Ureter (tissue), 1 donor: ENCODE measurements at places on chromosomes 1 and 21. TPM values are rescaled to one million over a fixed set of nuclear protein-coding genes. Genes with fewer than 3 reads are reported as not detected.

The DNAJC6 gene
- 3.4 TPM for total RNA-seq

- no peak for DNase-seq
Measured at GRCh38 chr1:94672934-94673333, 131.4 kb upstream of the F3 start.

GRCh38 chr1:93588206-93588605, 93.4 kb downstream of the BCAR3 start:
- no peak for DNase-seq

GRCh38 chr1:15011160-15011559, 142.4 kb upstream of the TMEM51 start:
- no peak for DNase-seq

DNA sequence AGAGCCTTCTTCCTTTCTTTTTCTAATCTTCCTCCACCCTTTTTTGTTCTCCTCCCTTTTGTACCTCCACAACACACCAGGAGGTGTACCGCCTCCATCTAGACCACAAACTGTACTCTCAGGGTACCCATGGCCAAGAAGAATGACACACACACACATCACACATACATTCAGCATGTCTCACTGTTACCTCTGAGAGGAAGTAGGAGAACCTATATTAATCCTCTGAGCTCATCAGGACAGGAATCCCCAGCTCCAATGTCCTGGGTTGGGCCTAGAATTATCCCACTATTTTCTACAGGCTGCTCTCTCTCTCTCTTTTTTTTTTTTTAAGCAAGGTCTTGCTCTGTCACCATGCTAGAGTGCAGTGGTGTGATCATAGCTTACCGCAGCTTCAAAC, 36.7 kb downstream of the ATP2B4 start:
- no peak for DNase-seq

The DEGS1 gene
- total RNA-seq, result 30.9 TPM

DNA sequence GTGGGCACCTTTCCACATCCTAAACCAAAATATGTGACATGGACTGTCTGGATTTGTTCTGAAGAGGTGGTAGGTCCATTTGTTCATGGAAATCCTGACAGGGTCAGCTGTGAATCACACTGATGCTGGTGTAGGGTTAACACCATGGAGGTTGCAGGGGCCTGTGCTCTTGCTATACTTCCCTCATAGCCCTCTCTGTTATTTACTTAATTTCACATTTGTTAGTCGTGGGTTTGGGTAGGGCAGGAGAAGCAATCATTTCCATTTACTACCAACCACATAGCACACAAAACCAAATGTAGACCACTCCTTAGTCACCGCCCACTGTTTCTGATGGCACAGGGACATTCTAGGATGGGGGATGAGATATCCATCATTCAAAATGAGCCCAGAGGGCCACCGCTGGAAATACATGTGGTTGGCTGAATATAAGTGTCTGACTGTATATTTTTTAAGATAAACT, 61.8 kb upstream of the POU2F1 start:
- no peak for DNase-seq

GRCh38 chr1:21378705-21379494, 61.0 kb upstream of the NBPF3 start:
- peak; percentile 62 for DNase-seq

The S100A7A gene
- not detected for total RNA-seq

The RGS8 gene
- not detected for total RNA-seq

DNA sequence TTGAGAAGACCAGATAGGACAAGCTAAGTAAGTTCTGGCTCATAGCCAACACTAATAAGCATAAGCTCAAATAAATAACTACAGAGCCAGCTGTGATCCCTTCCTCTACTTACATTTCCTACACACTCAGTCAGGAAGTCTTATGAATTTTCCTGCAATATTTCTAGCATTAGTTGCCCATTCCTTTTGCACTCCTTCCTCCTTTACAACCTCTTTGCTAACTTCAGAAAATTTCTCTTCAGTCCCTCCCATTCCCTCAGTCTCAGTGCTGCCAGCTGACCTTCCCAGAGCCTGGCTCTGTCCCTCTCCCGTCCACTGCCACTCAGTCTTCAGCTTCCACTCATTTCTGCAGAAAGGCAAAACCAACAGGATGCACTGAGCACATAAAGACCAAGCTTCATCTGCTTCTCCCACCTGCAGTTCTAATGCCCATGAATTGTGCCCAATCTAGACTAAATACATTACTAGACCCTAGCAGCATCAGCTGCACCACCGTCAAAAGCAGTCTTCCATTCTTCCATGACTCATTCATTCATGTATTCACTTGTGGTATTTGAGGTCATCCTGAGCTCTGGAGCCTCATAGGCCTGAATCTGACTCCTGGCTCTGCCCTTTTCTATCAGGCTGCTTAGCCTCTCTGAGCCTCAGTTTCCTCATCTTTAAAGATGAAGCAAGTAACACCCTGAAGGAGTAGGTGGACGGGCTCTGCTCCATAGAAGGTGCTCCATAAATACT, 54.6 kb upstream of the SIPA1L2 start:
- no peak for DNase-seq

- DNase-seq, result no peak
Measured at GRCh38 chr1:158053276-158053675, 59.8 kb downstream of the KIRREL1 start.

- DNase-seq, result no peak
Measured at GRCh38 chr1:93177991-93178390, 2.2 kb downstream of the TMED5 start.

DNA sequence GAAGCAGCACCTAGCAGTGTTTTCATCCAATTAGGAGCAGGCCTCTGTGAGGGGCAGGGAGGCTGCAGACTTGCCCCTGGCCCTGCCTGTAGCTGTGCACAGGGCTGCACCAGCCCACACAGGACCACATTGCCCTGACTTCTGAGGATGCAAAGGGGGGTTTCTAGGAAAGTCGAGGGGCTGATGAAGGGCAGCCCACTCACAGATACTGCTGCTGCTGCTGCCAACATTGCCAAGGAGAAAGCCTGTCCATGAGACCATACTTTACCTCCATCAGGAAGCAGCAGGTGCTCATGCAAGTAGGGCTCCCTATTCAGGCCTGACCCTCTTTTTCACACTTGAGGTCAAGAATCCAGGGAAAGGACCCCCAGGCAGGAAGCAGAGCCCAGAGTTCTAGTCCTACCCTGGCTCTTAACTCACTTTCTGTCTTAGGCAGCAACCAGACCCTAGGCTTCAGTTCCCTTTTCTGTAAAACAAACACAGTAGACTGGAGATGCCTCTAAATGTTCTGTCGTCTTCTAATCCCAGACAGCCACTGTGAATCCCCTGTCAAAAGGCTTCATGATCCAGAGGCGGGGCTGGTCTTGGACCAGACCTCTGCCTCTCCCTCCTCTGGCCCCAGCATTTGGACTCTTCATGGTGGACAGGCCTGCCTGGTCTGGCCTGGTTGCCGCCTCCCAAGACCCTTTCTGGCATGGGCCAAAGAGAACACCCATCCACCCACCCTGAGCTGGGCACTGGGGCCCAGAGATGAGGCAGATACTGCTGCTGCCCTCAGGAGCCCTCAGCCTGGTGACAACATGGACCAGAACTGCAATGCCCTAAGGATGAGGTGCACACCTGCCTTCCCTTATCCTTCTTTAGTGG, 120.2 kb downstream of the GLIS1 start:
- peak; percentile 14 for DNase-seq

- DNase-seq, result no peak
Measured at GRCh38 chr1:80083892-80084291, 1077.4 kb upstream of the ADGRL4 start.

The TNNI3K gene
- total RNA-seq, result 4.7 TPM

The ARHGEF10L gene
- 166 TPM for total RNA-seq

The VANGL2 gene
- total RNA-seq, result 12.7 TPM

DNA sequence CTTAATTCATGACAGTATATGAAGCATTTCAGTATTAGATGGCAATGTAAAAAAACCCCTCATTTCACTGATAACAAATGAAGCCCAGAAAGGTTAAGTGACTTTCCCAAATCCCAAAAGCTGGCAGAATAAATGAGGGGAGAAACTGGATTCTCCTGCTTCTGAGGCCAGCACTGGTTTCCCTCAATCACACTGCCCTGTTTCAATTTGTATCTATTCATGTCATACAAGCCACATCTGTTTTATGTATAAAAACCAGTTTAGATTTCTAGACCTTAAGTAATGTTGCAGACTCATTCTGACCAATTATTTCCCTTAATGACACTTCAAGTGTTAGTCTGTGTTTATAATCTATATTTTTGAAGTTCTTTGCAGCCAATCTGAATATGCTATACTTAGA, 16.8 kb downstream of the PLPPR4 start:
- DNase-seq, result no peak

The SLC22A15 gene
- 10.3 TPM for total RNA-seq

The CHIA gene
- total RNA-seq, result not detected

DNA sequence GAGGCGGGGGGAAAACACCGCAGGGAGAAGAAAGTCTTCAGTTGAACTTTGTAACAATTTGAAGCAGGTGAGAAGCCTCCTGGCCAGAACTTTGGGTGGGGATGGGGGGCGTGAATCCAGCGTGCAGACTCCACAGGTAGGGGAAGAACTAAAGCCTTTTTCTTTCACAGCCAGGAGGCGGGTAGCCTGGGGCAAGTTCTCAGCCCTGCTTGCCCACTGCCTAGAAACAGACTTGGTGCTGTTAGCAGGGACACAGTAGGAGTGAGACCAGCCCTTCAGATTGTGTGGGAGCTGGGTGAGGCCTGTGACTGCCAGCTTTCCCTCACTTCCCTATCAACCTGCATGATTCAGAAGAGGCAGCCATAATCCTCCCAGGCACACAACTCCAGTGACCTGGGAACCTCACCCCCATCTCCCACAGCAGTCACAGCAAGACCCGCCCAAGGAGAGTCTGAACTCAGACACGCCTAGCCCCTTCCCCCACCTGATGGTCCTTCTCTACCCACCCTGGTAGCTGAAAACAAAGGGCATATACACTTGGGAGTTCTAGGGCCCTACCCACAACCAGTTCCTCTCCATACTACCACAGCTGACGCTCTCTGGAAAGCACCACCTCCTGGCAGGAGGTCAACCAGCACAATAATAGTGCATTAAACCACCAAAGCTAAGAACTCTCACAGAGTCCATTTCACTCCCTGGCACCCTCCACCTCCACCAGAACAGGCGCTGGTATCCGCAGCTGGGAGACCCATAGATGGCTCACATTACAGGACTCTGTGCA, 83.5 kb upstream of the CDC42BPA start:
- no peak for DNase-seq

GRCh38 chr1:19504796-19505692, 19.7 kb upstream of the CAPZB start:
- no peak for DNase-seq

- no peak for DNase-seq
Measured at GRCh38 chr1:1531947-1532346, 8.5 kb downstream of the TMEM240 start.

GRCh38 chr1:20047096-20047495, 22.9 kb upstream of the PLA2G5 start:
- DNase-seq, result no peak

DNA sequence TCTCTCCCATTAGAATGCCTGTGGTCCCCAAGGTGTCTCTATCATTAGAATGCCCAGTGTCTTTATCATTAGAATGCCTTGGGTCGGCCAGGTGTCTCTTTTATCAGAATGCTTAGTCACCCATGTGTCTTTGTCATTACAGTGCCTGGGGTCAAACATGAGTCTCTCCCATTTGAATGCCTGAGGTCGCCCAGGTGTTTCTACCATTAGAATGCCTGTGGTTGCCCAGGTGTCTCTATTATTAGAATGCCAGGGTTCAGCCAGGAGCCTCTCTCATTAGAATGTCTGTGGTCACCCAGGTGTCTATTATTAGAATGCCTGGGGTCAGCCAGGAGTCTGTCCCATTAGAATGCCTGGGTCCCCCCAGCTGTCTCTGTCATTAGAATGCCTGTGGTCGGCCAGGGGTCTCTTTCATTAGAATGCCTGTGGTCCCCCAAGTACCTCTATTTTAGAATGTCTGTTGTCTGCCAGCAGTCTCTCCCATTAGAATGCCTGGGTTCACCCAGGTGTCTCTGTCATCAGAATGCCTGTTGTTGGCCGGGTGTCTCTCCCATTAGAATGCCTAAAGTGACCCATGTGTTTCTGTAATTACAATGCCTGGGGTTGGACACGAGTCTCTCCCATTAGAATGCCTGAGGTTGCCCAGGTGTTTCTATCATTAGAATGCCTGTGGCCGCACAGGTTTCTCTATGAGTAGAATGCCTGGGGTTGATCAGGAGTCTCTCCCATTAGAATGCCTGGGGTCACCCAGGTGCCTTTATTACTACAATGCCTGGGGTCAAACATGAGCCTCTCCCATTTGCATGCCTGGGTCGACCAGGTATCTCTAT, 57.1 kb downstream of the RNF187 start:
- no peak for DNase-seq

DNA sequence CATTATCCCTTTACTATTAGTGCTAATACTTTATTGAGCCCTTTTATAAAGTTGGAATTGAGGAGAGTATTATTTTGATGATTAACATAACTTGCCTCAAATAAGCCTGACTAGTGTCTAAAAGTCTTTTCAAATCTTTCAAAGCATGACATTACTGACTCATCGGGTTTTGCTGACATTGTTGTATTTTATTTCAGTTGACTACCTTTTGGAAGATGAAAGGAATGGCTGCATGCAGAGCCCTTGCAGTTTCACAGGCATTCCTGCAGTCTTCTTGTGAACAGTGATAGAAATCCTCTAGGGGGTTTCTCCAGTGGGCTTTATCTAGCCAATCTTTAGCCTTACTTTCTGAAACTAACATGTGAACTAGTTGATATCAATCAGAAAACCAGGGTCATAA, 43.0 kb upstream of the TMEM61 start:
- no peak for DNase-seq

- DNase-seq, result no peak
Measured at GRCh38 chr1:117821382-117821755, 108.1 kb downstream of the GDAP2 start.
